Effector memory CD8-positive, alpha-beta T cell (primary cell): ENCODE measurements at places on chromosomes 3 and 15.
A peak's percentile ranks its signal among the peaks of the same experiment; 100 is the strongest.

DNA sequence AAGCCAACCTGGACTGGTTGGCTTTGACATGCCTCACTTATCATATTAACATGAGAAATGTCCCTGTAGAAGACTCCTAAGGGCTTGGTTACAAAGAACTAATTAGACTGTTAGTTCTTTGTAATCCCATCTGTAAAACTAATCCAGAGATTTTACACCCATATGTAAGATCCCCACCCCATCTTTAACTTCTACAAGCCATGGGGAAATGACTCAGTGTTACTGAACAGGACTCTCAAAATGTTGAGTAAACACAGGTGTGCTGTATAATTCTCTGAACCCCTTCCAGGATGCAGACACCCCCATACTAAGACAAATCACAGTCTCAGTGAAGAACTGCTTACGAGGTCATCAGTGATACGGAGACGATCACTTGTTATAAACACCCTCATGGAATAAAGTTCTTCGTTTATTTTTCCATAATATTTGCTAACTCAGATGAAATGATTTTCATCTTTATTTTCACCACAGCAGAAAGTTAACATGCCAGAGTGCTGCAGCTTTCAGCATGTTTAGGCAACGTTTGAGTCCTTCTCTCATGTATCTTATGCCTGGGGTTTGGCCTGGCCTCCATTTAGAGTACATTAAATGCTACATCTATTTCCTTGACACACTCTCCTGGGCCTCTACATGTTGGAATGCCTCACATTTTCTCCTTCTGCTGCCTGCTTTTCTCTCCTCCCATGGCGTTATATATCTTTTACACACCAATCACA is 55.3 kb upstream of the LEKR1 start:
- no peak overlapping the region for H3K4me3 ChIP-seq
- DNase-seq: no peak
- H3K27ac ChIP-seq: no peak overlapping the region
- H3K36me3 ChIP-seq: no peaks in the 10 kb centered on the region
- no peaks in the 10 kb centered on the region for H3K27me3 ChIP-seq

DNA sequence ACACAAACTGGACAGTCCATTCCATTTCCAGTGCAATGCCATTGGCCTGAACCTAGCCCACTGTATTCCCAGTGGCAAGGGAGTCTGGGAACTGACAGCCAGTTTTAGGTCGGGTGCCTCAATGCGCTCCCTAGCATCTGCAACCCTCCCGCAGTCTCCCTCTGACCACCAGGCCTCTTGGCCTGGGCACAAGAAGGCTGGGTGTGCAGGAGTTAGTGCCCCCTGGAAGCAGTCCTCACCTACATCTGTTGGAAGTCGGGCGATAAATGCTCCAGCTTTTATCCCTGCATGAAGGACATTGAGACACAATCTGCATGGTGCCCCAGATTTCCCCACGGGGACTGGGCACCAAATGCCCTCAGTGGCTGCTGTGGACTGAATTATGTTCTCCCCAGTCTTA is 12.7 kb downstream of the C3orf22 start:
- DNase-seq: no peak
- H3K4me3 ChIP-seq: no peak overlapping the region
- H3K36me3 ChIP-seq: peaks cover 3% of the 10 kb centered on the region

GRCh38 chr3:195054311-195054710 is 216.6 kb downstream of the XXYLT1 start:
- H3K4me3 ChIP-seq: no peak overlapping the region
- H3K36me3 ChIP-seq: no peaks in the 10 kb centered on the region
- H3K4me1 ChIP-seq: no peaks in the 10 kb centered on the region

- H3K27ac ChIP-seq: no peak overlapping the region
- no peak for DNase-seq
- H3K27me3 ChIP-seq: peaks cover 19% of the 10 kb centered on the region
Measured at GRCh38 chr15:91522605-91523332, 330.7 kb upstream of the SLCO3A1 start.

DNA sequence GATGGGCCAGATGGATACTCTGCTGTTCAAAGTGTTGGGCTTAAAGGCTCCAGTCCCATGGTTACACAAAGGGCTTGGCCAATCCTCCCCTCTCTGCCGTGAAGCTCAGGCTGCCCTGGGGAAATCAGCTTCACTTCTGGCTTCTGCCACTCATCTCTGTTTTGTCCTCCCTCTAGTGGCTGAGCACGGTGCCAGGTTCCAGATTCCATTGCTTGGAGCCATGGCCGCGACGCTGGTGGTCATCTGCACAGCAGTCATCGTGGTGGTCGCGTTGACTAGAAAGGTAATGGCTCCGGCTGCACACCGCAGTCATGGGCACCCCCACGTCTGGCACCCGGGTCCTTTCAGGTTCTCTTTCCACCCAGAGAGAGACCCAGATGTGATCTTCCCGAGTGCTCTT is 5.6 kb downstream of the TIGIT start:
- peak overlapping the region; percentile 71 for H3K27ac ChIP-seq
- peaks cover 23% of the 10 kb centered on the region for H3K36me3 ChIP-seq
- peak; percentile 32 for DNase-seq
- peaks cover 67% of the 10 kb centered on the region for H3K4me1 ChIP-seq

GRCh38 chr3:24338409-24339130 is 156.1 kb downstream of the THRB start:
- H3K4me3 ChIP-seq: no peak overlapping the region
- no peaks in the 10 kb centered on the region for H3K4me1 ChIP-seq
- no peaks in the 10 kb centered on the region for H3K27me3 ChIP-seq
- no peaks in the 10 kb centered on the region for H3K36me3 ChIP-seq

DNA sequence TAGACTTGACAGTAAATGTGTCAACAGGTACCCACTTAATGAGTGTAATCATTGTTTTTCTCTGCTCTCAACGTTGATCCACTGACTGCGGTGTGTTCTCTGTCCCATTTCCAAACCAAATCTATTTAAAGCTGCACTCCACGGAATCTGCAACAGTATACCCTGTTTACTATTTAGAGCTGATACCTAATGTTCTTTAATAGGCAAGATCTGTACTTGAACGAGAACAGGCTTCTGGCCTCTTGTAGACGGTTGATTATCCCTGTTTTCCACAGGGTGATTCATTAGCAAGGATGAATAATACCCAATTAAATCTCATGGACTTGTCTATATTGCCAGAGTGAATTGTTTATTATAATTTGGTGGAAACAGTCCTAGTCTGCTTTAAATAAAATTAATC is 189.9 kb downstream of the LPP start:
- H3K4me3 ChIP-seq: no peak overlapping the region
- H3K4me1 ChIP-seq: peaks cover 39% of the 10 kb centered on the region
- no peak overlapping the region for H3K27ac ChIP-seq
- H3K27me3 ChIP-seq: no peaks in the 10 kb centered on the region
- no peak for DNase-seq

DNA sequence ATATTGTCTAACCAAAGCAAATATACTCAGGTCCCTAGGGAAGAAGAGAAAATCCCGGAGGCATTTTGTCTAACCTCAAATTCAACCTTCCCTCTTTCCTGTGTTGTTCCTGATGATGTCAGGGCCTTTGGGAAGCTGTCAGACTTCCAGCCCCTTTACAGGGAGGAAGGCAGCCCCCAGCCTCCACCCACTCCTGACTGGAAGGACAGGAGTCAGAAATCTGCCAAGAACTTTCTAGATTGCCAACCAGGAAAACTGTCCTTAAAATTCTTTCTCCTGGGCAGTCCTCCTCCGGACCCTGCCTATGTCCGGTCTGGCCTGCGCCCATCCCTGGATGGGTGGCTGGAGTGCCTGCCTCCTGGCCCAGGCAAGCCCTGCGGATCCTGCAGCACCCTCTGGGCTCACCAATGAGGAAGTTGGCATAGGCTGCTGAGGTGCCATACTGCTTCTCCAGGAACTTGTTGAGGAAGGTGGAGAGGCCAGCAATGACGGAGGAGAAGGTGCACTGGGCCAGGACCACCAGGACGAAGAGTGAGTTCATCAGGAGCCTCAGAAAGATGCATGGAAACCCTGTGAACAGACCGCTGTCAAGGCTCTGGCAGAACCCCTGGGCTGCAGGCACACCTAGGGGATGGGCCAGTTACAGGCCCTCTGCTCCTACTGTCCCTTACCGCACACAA is 52.6 kb upstream of the RAB6B start:
- H3K36me3 ChIP-seq: peaks cover 3% of the 10 kb centered on the region
- DNase-seq: no peak
- H3K4me3 ChIP-seq: no peak overlapping the region

DNA sequence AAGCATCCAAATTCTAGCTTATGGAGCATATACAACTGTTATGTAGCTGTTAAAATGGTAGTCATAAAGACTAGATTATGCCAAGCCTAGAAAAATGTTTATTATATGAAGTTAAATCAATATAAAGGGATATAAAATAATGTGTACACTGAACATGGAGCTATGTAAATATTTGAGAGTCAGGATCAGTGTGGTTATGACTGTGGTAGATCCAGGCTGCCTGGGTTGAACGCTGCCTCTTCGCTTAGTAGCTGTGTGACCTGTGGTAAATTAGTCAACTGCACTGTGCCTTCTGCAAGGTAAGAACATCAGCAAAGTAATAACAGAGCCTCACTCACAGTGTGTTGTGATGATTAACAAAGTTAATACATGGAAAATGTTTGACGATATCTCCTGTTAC is 212.2 kb downstream of the RBMS3 start:
- H3K27ac ChIP-seq: no peak overlapping the region
- no peak for DNase-seq
- no peaks in the 10 kb centered on the region for H3K36me3 ChIP-seq
- H3K4me3 ChIP-seq: no peak overlapping the region
- no peaks in the 10 kb centered on the region for H3K27me3 ChIP-seq

DNA sequence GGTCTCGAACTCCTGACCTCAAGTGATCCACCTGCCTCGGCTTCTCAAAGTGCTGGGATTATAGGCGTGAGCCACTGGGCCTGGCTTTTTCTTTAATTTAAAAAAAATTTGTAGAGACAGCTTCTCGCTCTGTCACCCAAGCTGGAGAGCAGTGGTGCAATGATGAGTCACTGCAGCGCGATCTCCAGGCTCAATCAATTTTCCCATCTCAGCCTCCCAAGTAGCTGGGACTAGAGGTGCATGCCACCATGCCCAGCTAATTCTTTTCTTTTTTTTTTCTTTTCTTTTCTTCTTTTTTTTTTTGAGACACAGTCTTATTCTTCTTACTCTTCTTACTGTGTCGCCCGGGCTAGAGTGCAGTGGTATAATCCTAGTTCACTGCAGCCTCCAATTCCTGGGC is 19.8 kb downstream of the TUBGCP4 start:
- peaks cover 50% of the 10 kb centered on the region for H3K36me3 ChIP-seq
- H3K27ac ChIP-seq: no peak overlapping the region
- no peak for DNase-seq
- H3K4me3 ChIP-seq: no peak overlapping the region

GRCh38 chr3:170528726-170529125 is 57.1 kb downstream of the SLC7A14 start:
- no peak for DNase-seq
- H3K27me3 ChIP-seq: peaks cover 7% of the 10 kb centered on the region
- H3K27ac ChIP-seq: no peak overlapping the region

DNA sequence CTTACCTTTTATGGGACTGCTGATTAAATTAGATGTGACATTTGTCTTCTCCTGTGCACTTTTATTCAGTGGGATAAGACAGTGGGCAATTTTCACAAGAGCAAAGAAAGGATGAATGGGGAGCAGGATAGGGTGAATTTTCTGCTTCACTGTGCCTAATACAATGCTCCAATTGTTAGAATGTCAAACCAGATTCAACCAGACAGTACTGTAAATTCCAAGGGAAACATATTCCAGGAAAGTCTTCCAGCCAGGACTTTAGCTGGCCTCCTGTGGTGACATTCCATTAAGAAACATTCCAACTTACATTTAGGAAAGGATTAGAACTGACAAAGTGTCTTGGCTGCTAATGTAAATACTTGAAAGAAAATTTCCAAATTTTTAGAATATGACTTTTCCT is 100.1 kb upstream of the PROK2 start:
- H3K36me3 ChIP-seq: no peaks in the 10 kb centered on the region
- H3K4me3 ChIP-seq: no peak overlapping the region
- H3K4me1 ChIP-seq: no peaks in the 10 kb centered on the region
- no peak overlapping the region for H3K27ac ChIP-seq
- DNase-seq: no peak

DNA sequence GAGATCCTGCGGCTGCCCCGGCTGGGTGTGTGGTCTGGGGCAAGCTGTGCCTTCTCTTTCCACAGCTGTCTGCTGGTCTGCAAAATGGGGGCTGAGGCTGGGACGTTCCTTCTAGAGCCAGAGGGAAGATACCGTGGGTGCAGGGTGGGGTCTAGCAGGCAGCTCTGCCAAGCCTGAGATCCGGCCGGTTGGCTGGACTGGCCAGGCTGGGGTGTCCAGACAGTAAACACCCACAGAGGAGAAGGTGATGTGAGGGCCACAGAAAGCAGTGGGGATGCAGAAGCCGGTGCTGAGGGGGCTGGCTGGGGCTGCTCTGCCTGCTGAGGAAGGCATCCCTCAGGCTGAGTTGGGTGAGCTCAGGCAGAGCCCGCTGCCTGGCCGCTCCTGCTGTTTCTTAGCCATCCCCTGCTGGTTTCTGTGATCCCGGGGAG is 46.1 kb downstream of the FBLN2 start:
- peaks cover 3% of the 10 kb centered on the region for H3K36me3 ChIP-seq
- no peak for DNase-seq
- no peak overlapping the region for H3K27ac ChIP-seq
- no peaks in the 10 kb centered on the region for H3K4me1 ChIP-seq
- H3K27me3 ChIP-seq: peaks cover 59% of the 10 kb centered on the region

DNA sequence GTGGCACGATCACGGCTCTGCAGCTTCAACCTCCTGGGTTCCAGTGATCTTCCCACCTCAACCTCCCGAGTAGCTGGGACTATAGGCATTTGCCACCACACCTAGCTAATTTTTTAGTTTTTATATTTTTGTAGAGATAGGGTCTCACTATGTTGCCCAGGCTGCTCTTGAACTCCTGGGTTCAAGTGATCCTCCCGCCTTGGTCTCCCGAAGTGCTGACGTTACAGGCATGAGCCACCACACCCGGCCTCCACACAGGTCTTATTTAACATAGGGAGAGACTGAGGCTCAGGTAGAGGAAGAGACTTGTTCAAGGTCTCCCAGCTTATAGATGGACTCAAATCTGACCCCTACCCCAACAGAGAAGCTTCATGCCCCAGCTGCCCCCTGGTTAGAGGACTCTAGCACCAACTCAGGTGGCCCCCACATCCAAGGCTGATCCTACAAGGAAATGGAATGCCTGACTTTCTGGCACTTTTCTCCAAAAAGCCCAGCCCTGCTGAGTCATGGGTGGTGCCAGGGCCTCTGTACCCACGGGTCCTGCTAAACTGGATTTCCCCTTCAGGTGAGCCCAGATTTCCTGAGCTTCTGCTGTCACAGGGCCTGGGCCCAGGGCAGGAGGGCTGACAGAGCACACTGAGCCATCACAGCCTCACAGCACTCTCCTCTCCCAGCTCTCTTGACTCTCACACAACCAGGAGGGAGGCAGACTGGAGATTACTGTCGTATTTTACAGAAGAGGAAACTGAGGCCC is 5.6 kb downstream of the TMEM40 start:
- peaks cover 23% of the 10 kb centered on the region for H3K27me3 ChIP-seq
- H3K4me1 ChIP-seq: peaks cover 8% of the 10 kb centered on the region
- no peak for DNase-seq

- no peak overlapping the region for H3K27ac ChIP-seq
- peaks cover 5% of the 10 kb centered on the region for H3K36me3 ChIP-seq
- H3K4me1 ChIP-seq: peaks cover 31% of the 10 kb centered on the region
- no peak overlapping the region for H3K4me3 ChIP-seq
- H3K27me3 ChIP-seq: no peaks in the 10 kb centered on the region
Measured at GRCh38 chr15:85619992-85620689, 174.6 kb downstream of the KLHL25 start.
